ENCODE measurements at places on chromosomes 16 and 17. TPM values are rescaled to one million over a fixed set of nuclear protein-coding genes. Genes with fewer than 3 reads are reported as not detected.
A peak's percentile ranks its signal among the peaks of the same experiment; 100 is the strongest.

EXOC3L1 gene
- total RNA-seq, result 1.3 TPM

IRX3 gene
- 6.7 TPM for total RNA-seq

CTRB1 gene
- 6.8 TPM for total RNA-seq

ALOX15B gene
- total RNA-seq, result 0.15 TPM

ZNF213 gene
- 8.6 TPM for total RNA-seq

GRCh38 chr17:41483531-41483930 lies 2.6 kb upstream of the KRT35 start:
- no peaks in the 10 kb centered on the region for H3K4me1 ChIP-seq
- DNase-seq, result peak; percentile 33
- H3K27me3 ChIP-seq, result no peaks in the 10 kb centered on the region

DNA sequence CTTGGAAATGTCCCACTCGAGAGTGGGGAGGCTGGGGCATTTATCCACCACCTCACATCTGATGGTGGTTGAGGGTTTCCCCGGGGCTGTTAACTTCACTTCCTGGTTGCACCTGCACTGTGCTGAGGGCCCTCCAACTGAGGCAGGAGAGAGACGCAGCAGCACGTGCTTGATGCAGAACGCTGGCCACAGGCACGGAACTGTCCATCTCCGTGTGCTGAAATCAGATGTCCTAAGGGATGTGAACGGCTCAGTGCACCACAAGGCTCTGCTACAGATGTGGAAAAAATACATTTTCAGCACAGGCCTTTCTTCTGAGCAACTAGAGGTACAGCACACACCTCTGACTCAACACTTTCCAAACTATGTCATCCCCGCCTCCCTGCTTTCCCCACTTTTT lies 114.8 kb upstream of the C16orf82 start:
- no peaks in the 10 kb centered on the region for H3K27me3 ChIP-seq
- no peak for DNase-seq
- H3K4me1 ChIP-seq, result no peaks in the 10 kb centered on the region
- H3K27ac ChIP-seq, result no peak overlapping the region

DNA sequence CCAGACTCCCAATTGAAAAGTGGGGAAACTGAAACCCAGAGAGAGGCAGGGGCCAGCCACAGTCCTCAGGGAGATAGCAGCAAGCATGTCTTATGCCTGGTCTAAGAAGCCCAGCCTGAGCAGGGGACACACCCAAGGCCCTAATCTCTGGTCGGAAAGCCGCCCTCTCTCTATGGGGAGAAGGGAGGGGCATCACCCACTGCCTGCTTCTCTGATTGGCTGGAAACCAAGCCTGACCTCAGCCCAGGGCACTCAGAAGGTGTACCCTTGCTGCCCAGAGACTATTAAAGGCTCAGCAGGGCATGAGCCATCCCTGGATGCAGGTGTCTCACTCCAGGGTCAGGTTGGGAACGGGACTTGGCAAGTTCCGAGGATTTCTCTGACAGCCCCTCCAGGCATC lies 5.7 kb upstream of the KRT13 start:
- H3K27me3 ChIP-seq, result no peaks in the 10 kb centered on the region
- no peak overlapping the region for H3K4me3 ChIP-seq
- no peaks in the 10 kb centered on the region for H3K36me3 ChIP-seq

DNA sequence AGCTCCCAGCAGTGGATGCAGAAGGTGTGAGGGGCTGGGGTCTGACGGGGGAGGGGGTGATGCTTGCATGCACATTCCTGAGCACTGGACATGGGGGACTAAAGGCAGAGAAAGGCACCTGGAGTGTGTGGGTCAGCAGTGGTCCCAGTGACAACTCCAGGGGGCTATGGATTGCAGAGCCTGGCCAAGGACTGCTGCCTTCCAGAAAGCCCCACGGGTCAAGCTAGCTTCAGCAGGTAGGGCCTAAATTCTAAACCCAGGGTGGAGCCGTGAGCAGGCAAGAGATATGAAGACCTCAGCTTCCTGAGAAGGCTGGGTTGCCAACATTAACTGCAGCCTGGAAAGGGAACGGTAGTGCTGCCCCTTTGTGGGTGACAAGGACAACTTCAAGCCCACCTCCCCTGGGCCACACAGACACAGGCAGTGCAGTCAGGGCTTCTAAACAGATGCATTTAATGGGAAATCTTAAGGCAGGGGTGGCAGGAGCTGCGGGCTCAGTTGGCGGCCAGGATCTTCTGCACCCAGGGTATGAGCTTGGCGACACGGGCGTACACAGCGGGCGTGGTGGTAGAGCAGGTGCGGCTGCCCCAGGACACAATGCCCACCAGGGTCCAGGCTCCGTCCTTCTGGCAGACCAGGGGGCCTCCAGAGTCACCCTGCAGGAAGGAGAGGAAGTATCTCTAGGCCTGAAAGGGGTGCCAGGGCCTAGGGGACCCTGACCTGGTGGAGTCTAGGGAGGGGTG lies 3.1 kb downstream of the CTRB2 start:
- H3K4me1 ChIP-seq, result no peaks in the 10 kb centered on the region
- H3K27me3 ChIP-seq, result no peaks in the 10 kb centered on the region
- no peak overlapping the region for H3K4me3 ChIP-seq
- no peak overlapping the region for H3K27ac ChIP-seq

- H3K4me3 ChIP-seq, result no peak overlapping the region
- H3K4me1 ChIP-seq, result no peaks in the 10 kb centered on the region
- H3K36me3 ChIP-seq, result no peaks in the 10 kb centered on the region
- DNase-seq, result no peak
- H3K27me3 ChIP-seq, result no peaks in the 10 kb centered on the region
Measured at GRCh38 chr16:79563921-79564320, 36.6 kb downstream of the MAF start.

DNA sequence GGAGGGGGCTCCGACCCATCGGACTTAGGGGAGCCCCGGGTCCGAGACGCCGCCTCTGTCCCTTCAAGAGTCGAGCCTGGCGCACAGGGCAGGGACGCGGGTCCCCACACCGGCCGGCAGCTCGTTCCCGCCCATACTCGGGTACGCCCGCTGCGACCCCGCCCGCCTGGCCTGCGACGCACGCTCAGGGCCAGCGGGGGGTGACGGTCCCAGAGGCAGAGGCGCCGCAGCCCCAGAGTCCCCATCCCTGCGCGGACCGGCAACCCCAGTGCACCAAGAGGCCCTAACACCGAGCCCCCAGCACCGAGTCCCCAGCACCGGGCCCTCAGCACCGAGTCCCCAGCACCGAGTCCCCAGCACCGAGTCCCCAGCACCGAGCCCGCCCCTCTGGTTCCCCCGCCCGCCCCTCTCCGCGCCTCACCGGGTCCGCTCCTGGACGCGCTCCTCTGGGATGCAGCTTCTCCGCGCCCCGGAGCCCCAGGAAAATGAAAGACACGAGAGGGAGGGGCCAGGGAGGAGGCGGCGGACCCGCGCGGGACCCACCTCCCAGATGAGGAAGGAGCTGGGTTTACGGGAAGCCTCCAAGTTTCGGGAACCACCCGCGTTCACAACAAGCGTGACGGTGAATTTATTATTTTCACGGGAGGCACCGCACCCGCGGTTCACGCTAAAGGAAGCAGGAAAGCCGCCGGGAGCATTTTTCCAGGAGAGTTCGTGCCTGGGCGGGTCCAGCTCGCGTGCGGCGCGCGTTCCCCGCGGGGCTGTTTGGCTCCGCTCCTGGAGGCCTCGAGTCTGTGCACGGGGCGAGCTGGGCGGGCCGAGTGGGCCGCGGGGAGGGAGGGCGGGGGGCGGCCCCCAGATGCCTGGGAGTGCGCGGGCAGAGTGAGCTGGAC lies at the start of gene SECTM1:
SECTM1 (minus strand) TSS at position 488 of the 893 bp plus-strand sequence. CDS start 6,526 bp downstream, outside the sequence.
- H3K4me3 ChIP-seq, result peak within 1 kb of the TSS; percentile 50
- DNase-seq, result peak; percentile 87
- H3K27ac ChIP-seq, result no peak within 1 kb of the TSS

- DNase-seq, result no peak
- no peaks in the 10 kb centered on the region for H3K36me3 ChIP-seq
- no peak overlapping the region for H3K4me3 ChIP-seq
- no peaks in the 10 kb centered on the region for H3K4me1 ChIP-seq
- H3K27me3 ChIP-seq, result no peaks in the 10 kb centered on the region
- H3K27ac ChIP-seq, result no peak overlapping the region
Measured at GRCh38 chr16:54174750-54175149, 111.8 kb downstream of the IRX3 start.

DNA sequence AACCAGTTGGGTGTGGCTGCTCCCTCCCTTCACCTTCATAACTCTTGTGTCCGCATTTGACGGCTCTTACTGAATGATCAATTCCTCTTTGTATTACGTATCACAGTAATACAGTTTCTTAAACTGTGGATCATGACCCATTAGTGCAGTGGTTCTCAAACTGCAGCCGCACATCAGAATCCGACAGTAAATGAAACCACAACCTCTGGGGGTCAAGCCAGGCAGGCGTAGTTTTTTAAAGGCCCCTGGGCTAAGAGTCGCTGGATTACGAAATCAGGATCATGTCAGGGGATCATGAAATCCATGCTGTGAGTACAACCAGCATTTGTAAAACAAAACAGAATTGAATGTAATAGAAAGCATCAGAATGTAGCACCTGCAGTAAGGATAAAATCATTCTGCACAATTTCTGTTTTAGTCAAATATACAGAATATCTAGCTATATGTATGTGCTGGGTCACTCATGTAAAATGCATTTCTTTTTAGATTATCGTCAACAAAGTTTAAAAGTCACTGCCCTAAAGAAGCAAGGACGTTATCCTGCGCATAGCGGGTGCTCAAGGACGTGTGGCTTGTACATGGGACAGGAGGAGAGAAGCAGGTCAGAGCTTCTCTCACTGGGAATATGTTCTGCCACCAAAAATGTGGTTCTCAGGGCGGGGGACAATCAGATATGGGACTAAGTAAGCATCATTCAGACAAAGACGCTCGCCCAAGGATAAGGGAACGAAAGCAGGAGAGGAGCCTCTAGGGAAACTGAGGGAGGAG lies 113.1 kb downstream of the ZFHX3 start:
- DNase-seq, result no peak
- H3K27ac ChIP-seq, result no peak overlapping the region
- H3K27me3 ChIP-seq, result no peaks in the 10 kb centered on the region
- no peaks in the 10 kb centered on the region for H3K36me3 ChIP-seq

- no peak overlapping the region for H3K4me3 ChIP-seq
- no peak for DNase-seq
- H3K27me3 ChIP-seq, result no peaks in the 10 kb centered on the region
- no peaks in the 10 kb centered on the region for H3K36me3 ChIP-seq
- H3K4me1 ChIP-seq, result no peaks in the 10 kb centered on the region
Measured at GRCh38 chr17:50837286-50837979, 2.0 kb downstream of the WFIKKN2 start.

DNA sequence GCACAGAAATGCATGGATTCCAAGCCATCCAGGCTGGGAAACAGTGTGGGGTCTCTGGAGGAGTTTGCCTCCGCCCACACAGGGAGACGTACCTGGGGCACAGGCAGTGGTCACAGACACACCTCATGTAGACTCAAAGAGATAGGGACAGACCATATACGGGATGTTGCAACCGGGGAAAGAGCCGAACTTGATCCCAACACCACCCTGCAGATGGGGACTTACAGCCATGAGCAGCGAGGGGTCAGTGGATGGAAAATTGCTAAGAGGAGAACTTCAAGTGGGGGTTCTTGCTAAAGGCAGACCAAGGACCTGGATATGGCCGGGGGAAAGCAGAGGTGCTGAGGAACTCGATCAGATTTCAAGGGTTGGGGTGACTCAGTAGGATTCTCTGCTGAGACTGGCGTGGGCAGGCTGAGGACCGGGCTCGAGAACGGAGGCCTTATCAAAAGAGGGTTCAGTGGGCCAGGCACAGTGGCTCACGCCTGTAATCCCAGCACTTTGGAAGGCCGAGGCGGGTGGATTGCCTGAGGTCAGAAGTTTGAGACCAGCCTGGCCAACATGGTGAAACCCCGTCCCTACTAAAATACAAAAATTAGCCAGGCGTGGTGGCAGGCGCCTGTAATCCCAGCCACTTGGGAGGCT lies 12.0 kb upstream of the DNAH17 start:
- no peaks in the 10 kb centered on the region for H3K27me3 ChIP-seq
- no peaks in the 10 kb centered on the region for H3K36me3 ChIP-seq
- DNase-seq, result peak; percentile 66
- H3K4me3 ChIP-seq, result no peak overlapping the region
- H3K4me1 ChIP-seq, result no peaks in the 10 kb centered on the region
- H3K27ac ChIP-seq, result no peak overlapping the region

- H3K4me3 ChIP-seq, result no peak overlapping the region
- no peak overlapping the region for H3K27ac ChIP-seq
- no peaks in the 10 kb centered on the region for H3K36me3 ChIP-seq
- DNase-seq, result no peak
- H3K27me3 ChIP-seq, result peaks cover 2% of the 10 kb centered on the region
Measured at GRCh38 chr17:419073-419735, 66.6 kb upstream of the RPH3AL start.

DNA sequence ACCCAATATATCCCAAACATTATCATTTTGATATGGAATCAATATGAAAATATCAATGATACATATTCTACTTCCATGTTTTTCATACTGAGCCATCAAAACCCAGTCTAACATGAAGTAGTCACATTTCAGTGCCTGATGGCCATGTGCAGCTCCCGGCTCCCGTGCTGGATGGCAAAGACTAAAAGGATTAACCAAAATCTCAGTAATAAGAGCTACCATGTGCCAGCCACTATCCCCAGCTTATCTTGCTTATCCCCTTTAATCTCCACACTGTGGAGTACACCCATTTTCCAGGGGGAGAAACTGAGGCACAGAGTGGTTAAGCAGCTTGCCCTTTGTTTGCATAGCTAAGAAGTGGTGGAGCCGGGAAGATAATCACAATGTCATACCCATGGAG lies 9.2 kb downstream of the CD300LG start:
- H3K36me3 ChIP-seq, result no peaks in the 10 kb centered on the region
- no peaks in the 10 kb centered on the region for H3K27me3 ChIP-seq
- H3K4me3 ChIP-seq, result no peak overlapping the region
- peak; percentile 12 for DNase-seq
- no peaks in the 10 kb centered on the region for H3K4me1 ChIP-seq

DNA sequence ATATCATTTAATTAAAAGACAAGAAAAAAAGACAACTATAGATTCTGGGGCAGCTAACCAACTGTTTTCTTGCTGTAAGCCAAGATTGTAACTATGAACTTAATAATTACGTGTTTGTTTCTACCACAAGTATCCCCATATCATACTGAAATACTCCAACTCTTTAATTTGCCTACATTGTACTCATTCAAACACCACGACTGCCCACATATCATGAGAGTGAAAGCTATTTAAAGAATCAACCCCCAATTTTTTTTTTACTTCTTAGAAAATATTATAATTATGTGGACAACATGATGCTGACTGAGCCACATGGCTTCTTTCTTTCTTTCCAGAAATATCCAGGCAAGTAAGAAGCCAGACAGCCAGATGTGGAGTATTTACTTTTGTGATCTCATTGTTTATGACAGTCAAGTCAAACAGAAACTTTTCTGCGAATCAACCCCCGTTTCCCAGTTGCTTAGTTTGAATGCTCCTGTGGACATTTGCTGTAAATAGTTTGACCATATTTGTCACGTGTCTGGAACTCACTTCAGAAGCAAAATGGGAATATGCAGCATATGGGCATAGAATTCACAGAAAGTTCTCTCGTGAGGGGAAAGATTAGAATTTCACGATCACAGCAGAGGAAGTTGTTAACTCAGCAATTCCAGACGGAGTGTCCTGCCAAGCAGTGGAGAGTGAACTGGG lies 126.8 kb upstream of the PSMD7 start:
- H3K4me1 ChIP-seq, result peaks cover 3% of the 10 kb centered on the region
- no peaks in the 10 kb centered on the region for H3K27me3 ChIP-seq
- no peaks in the 10 kb centered on the region for H3K36me3 ChIP-seq
- no peak for DNase-seq
- H3K4me3 ChIP-seq, result peak overlapping the region; percentile 47

Measured in aorta (tissue), 5 donors.